Body of pancreas (tissue), 4 donors: ENCODE measurements at places on chromosomes 4 and X. TPM values are rescaled to one million over a fixed set of nuclear protein-coding genes. Genes with fewer than 3 reads are reported as not detected.

Gene UGT2B10
- total RNA-seq: not detected

Gene MMRN1
- total RNA-seq: 8.2 TPM

Gene BDH2
- 40.2 TPM for total RNA-seq

Gene MID1IP1
- 53.2 TPM for total RNA-seq

Gene POU4F2
- not detected for total RNA-seq

Gene MTMR8
- total RNA-seq: 1.0 TPM

Gene WNK3
- total RNA-seq: 0.52 TPM

Gene NAA11
- not detected for total RNA-seq

Gene ASB12
- not detected for total RNA-seq

Gene KLF8
- 2.9 TPM for total RNA-seq

Gene MEPE
- not detected for total RNA-seq

Gene BTK
- 4.0 TPM for total RNA-seq

Gene SPON2
- total RNA-seq: 25.4 TPM

Gene RLIM
- total RNA-seq: 11.9 TPM

Gene ZNF518B
- total RNA-seq: 2.3 TPM
